ENCODE measurements at places on chromosomes 11 and 22.

GRCh38 chr11:95359756-95360155 lies 128.8 kb upstream of the SESN3 start:
- DNase-seq: no peak

- no peak for DNase-seq
These were observed 23.9 kb upstream of the CRTAM start for GRCh38 chr11:122814401-122814800.

GRCh38 chr11:43498561-43498960 lies 139.8 kb downstream of the TTC17 start:
- no peak for DNase-seq

- DNase-seq: no peak
These were observed 20.3 kb downstream of the MRGPRD start for GRCh38 chr11:68960294-68961071.

- DNase-seq: no peak
These were observed 157.1 kb downstream of the BLID start for GRCh38 chr11:121958971-121959325.

DNA sequence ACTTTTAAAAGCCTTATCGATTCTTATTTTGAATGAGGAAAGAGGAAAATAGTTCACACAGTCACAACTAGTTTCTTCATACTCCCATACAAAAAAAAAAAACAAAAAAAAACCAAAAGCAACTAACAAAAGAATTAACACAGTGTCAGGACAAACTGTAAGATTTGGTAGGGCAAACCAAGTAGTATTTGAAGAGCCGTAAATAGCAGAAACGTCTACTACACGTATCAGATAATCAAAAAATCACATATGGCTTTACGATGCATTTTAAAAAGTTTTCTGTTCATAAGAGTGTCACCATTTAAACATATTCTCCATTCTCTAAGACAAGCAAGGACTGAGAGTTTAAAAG lies 2.3 kb downstream of the PICALM start:
- no peak for DNase-seq

DNA sequence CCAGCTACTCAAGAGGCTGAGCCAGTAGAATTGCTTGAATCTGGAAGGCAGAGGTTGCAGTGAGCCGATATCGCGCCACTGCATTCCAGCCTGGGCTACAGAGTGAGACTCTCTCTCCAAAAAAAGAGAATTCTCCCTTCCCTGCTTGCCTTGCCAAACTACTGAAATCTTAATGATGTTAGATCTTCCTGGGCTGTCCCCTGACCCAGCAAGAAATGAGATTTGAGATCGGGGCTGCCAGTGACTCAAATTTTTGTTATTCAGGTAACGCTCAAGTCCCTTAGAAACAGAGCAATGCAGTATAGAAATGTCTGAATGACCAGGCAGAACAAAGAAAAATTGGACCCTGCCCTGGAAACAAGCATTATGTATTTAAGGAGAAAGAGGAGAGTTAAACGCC lies 4.0 kb upstream of the RBFOX2 start:
- no peak for DNase-seq

DNA sequence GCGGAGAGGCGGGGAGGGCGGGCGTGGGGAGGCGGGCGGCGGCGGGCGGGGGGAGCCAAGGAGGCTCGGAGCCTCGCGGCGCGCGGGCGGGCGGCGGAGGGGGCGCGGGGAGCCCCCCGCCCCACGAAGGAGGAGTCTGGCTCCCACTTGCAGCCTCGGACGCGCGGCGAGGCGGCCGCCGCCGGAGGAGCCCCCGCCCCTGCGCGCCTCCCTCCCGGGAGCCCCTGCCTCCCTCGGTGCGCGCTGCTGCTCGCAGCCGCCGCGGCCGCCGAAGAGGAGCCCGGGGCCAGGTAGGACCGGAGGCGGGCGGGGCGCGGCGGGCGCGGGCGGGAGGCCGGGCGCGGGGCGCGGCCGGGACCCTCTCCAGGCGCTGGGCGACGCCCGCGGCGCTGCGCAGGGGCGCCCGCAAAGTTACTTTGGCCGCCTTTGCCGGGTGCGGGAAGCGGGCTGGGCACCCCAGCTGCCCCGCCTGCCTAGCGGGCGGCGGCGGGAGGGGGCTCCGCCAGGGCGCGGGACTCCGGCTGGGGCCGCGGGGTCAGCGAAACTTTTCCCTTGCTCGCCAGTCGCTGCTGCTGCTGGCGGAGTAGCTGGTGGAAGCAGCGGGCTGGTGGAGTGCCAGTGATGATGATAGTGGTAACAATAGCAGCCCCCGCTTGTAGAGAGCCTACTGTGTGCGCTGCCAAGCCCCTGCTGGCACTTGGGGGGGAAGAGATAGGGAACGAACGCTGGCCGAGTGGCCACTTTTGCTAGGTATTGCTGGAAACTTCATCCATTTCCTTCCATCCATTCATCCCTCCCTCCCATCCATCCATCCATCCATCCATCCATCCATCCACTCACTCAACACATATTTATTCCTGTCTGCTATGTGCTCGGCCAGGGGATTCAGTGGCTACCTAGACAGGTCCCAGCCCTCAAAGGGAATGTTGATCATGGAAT lies at the start of gene MPPED1:
Gene MPPED1 (plus strand): TSS at position 146 of the 939 bp plus-strand sequence. CDS start 12,972 bp downstream, outside the sequence.
- DNase-seq: no peak

GRCh38 chr11:126352934-126353801 lies 2.3 kb upstream of the ST3GAL4 start:
- no peak for DNase-seq

- no peak for DNase-seq
These were observed 101.0 kb upstream of the AKIP1 start for GRCh38 chr11:8809939-8810539.

DNA sequence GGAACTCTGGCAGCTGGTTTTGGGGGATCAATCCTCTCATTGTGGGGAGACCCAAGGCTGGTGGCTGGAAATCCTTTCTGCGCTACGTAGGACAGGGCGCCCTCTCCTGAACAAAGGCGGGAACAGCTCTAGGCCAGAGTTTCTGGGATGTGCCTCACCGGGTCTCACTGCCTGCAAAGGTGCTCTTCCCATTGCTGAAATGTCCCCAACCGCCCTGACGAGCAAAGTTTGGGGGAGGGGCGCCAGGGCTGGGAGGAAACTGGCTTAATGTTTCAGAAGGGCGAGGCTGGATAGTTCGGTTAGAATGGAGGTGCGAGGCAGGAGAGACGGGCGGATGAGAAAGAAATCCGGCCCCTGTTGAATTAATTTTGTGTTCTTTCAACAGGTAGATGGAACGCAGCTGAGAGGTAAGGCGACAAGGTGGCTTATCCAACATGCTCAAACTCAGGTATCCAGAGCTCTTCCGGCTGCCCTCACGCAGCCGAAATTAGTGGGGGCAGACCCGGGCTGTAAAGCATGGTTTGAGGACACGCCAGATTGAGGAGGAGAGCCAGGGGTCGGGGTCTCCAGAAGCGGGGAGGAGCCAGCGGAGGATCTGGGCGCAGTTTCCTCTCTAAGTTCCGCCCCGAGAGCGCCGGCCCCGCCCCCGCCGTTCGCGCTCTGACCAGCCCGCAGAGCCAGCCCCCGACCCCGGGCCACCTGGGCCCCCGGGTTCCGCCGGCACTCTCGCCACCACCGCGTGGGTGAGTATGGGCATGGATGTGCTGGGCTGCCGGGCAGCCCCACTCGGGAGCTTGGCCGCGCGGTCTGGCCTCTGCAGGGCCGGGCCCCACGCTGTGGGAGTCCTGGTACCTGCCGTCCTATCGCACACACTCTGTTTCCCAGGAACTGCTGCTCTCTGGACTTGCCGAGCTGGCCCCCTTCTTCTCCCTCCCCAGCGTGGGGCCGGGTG lies at the start of gene PGAP2:
Gene PGAP2 (plus strand): TSS at position 652 of the 952 bp plus-strand sequence. CDS start 2,700 bp downstream, outside the sequence.
- peak; percentile 73 for DNase-seq

GRCh38 chr11:20315800-20316199 lies 47.7 kb upstream of the HTATIP2 start:
- no peak for DNase-seq

- no peak for DNase-seq
These were observed 14.2 kb downstream of the BMAL1 start for GRCh38 chr11:13291800-13292199.

- DNase-seq: no peak
These were observed 345.0 kb upstream of the CCDC179 start for GRCh38 chr11:23205156-23205871.

DNA sequence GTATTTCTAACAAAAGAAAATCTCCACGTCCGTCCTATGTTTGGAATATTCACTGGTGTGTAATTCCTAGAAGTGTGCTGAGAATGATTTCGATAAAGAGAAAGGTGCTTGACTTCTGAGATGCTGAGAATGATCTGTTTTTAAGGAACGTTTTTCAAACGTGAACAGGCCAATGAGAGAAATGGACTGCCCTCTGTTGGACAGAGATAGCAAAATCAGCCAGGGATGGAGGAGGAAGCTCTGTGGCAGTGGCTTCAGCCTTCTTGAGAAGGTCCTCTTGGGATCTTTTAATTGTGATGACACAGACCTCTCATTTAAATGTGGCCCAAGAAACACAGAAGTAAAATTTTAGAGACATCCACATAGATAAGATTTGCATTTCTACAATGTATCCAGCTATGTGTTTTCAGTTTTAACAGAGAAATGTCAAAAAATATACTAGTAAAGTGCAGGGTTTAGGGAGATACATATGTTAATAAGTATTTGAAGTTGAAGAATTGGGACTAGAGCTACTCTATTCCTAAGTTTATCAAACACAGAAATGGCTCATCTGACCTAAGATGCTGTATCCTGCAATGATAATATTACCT lies 84.0 kb upstream of the RCN1 start:
- DNase-seq: no peak

DNA sequence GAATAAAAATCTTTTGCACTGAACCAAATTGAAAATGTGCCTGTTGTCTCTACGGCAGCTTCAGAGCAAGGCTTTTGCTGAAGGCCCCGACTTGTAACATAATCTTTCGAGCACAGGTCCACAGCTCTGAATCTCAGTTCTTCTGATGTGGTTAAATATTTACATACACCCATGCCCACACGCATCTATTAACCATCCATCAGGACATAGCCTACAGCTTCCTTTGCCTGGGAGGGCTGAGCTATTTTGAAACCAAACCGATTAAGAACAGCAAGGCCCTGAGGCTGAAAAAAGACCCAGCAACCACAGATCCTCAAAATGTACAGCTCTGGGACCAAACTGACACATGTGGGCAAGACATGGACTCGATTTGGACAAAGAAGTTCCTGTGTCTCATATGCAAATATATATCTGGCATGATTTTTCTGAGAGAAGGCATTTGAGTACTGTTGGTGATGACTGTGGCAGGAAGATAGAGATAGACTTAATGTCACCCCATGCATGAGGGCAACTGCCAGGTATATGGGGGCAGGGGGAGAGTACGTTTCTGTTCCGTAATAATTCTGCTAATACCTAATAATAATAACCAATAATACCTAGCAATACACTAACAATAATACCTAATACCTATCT lies 322.7 kb upstream of the PLET1 start:
- DNase-seq: no peak

DNA sequence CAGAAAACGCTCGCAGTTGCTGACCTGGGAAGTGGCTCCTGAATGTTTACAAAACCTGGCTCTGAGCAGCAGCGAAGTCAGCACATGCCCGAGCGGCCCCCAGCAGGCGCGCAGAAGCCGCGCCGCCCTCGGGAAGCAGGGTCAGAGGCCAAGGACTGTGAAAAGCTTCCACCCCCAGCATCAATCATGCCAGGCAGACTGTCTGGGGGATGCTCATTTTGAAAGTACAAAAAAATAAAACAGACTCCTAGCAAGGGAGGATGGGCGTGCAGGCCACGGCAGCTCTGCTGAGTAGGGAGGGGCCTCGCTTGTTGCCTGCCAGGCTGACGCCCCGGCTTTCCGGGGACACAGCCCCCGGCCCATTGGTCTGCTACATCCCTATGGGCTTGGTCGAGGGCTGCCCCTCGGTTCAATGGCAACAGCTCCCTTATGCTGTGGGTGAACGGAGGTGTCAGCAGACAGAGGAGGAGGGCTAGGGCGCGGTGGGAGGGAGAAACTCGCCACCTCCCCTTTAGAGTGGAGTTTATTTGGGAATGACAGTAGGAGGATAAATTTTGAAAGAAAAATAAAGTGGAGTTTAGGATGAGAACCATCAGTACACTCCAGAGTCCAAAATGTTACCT lies 37.7 kb upstream of the GNB1L start:
- DNase-seq: peak; percentile 33

DNA sequence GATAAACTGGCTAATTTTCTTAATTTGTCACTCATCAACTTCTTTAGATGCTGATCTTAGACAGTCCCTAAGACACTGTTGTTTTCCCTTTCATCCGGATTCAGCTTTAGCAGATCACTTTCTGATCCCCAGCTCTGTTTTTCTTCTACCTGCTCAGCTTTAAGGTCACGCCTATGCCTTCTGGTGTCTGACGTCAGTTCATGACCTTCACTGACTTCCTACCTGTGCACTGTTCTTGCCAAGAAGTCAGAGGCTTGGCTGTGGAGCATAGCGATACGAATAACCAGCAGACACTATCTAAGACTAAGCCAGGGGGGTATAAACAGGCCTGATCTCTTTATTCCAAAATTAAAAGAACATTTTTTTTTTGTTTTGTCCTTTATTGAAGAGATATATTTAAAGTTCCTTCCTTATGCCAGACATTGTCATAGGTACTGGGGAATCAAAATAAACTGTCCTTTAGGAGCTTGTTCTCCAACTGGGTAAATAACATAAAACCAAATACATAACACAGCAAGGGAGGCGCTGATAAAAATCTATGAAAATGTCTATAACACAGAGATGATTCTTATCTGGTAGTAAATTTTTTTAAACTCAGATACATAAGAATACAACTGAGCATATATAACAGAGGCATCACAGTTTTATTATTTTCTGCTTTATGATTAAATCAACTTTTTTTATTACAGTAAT lies 352.2 kb upstream of the CTSC start:
- no peak for DNase-seq

DNA sequence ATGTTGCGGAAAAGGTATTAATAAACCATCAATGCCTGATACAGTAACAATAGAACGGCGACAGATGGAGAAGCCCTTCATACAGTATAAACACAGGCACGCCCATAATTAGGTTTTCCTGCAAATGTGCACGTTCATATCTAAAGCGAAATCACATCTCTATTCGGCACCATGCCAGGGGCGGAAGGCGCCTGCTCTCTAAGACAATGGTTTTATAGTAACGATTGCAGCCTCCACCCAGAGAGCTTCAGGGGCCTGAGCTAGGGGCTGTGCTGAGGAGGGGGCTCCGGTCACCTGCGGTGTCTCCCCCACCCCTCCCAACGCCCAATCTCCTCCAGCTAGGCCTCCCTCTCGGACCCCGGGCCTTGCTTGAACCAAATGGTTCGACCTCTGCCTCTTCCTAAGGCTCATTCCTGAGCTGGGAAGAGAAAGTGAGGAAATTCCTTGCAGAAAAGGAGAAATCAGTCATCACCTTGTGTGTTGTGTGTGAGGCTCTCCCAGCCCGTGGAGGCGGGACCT lies 9.6 kb downstream of the KRTAP5-5 start:
- no peak for DNase-seq

DNA sequence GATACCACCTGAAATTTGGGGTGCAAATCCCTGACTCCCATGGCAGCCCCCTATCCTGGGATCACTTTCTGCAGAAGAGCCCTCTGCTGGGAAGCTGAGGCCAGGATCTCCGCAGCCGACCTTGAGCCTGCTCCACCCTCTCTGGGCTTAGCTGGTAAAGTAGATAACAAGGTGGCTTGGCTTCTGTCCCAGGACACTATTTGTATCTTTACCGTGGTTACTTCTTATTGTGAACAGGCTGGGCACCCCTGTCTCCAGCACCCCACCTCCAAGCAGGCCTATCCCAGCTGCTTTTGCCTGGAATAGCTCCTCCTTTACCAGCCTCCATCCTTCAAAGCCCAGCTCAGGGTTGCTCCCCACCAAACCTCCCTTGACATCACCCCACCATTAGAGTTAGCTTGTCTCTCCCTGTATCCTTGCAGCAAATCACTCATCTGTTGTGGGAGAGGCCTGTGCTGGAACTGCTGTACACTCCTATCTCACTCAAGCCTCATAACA lies 35.2 kb upstream of the P2RY2 start:
- no peak for DNase-seq
